Motor neuron (in vitro differentiated cells): ENCODE measurements at places on chromosomes 6 and 20.

- no peak for ATAC-seq
These were observed 251.2 kb upstream of the NOX3 start for GRCh38 chr6:155706806-155707205.

- no peak for ATAC-seq
These were observed 102.9 kb downstream of the BCAS1 start for GRCh38 chr20:53967527-53967926.

DNA sequence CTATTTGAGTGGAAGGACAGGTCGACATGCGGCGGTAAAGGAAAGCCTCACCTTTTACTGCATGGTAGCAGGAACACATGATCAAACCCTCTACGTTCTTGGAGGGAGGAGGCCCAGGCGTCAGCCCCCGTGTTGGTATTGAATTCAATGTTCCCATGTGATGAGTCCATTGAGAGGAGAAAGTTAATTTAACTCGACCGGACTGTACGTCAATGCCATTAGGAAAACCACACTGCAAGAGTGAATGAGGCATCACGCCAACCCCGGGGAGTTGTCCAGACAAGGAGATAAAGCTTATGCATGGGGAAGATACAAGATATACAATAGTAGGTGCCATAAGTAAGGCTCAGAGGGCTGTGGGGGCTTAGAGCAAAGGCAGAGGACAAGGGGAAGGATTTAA lies 213.9 kb upstream of the ECI2 start:
- ATAC-seq, result no peak

- ATAC-seq, result peak; percentile 19
These were observed 162.1 kb downstream of the PTPRK start for GRCh38 chr6:128358244-128358776.

DNA sequence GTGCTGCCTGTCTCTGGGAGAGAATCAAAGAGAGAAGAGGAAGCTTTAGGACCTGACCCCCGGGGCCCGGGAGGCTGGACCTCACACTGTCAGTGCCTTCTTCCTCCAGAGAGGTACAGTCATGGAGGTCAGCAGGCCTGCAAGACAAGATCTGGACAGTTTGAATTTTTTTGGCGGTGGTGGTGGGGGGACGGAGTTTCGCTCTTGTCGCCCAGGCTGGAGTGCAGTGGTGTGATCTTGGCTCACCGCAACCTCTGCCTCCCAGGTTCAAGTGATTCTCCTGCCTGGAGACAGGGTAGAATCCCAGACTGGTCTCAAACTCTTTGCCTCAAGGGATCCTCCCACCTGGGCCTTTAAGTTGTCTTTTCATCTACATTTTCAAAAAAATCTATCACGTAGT lies 34.4 kb downstream of the NR2E1 start:
- ATAC-seq, result no peak
